ENCODE measurements at places on chromosomes 11 and 22.

GRCh38 chr11:84969103-84969502 is 658.0 kb downstream of the DLG2 start:
- no peak for DNase-seq

GRCh38 chr22:26672060-26672471 is 14.7 kb downstream of the MIAT start:
- no peak for DNase-seq

GRCh38 chr11:125649465-125650166 is 24.7 kb downstream of the CHEK1 start:
- DNase-seq = no peak

- DNase-seq = no peak
Observed at GRCh38 chr11:128687321-128687720, 6.6 kb upstream of the FLI1 start.

DNA sequence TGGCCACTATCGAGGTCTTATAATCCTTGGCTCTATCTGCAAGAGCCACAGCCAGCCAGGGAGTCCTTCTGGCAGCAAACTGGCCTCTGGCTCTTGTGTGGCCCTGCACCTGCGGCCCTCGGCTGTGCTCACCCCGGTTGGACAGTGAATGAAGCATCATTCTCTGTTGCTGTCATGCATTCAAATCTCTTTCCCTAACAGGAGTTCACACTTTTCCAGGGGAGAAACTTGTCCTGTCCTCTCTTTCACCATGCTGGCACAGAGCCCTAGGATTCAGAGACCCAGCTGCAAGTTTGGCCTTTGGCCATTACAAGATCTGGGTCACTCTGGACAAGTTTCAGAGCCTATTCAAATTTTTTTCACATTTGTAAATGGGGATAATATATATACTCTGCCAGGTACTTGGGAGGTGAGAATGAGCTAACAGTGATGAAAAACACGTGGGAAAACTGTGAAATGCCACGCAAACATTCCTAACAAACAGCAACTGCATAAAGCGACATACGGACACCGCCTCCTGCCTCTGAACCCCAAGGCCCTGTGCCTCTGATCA is 34.2 kb downstream of the TMEM184B start:
- DNase-seq = no peak

GRCh38 chr11:82303671-82304070 is 430.0 kb downstream of the FAM181B start:
- no peak for DNase-seq

- no peak for DNase-seq
Observed at GRCh38 chr22:31983911-31984656, 39.7 kb downstream of the YWHAH start.

DNA sequence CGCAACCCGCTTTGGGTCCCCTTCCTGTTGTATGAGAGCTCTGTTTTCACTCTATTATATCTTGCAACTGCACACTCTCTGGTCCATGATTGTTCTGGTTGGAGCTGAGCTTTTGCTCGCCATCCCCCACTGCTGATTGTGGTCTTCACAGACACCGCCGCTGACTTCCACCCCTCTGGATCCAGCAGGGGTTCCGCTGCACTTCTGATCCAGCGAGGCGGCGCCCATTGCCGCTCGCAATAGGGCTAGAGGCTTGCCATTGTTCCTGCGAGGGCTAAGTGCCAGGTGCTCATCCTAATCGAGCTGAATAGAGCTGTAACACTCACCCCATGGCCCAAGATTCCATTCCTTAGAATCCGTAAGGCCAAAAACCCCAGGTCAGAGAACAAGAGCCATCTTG is 1905.8 kb upstream of the RAG2 start:
- DNase-seq = no peak

- peak; percentile 19 for DNase-seq
Observed at GRCh38 chr22:19974268-19974861, 32.7 kb upstream of the TXNRD2 start.

- DNase-seq = no peak
Observed at GRCh38 chr11:124085997-124086846, 29.0 kb upstream of the VWA5A start.

GRCh38 chr11:2210366-2211112 is 38.9 kb upstream of the TH start:
- no peak for DNase-seq

DNA sequence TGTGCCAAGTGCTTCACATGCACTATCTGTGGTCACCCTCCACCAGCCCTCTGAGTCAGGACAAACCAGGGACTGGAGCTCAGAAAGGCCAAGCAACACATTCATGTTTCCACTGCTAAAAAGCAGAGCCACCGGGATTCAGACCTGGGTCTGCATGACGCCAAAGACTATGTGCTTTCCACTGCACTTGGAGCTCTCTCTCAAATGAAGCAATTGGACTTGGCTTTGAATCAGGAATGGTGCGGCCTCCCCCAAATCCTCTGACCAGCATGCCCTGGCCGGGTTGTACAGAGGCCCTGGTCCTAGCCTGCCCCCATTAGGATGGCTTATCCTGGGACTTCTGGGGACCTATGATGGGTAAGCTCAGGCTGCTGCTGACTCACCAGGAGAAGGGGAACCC is 80.7 kb downstream of the PKNOX2 start:
- no peak for DNase-seq

DNA sequence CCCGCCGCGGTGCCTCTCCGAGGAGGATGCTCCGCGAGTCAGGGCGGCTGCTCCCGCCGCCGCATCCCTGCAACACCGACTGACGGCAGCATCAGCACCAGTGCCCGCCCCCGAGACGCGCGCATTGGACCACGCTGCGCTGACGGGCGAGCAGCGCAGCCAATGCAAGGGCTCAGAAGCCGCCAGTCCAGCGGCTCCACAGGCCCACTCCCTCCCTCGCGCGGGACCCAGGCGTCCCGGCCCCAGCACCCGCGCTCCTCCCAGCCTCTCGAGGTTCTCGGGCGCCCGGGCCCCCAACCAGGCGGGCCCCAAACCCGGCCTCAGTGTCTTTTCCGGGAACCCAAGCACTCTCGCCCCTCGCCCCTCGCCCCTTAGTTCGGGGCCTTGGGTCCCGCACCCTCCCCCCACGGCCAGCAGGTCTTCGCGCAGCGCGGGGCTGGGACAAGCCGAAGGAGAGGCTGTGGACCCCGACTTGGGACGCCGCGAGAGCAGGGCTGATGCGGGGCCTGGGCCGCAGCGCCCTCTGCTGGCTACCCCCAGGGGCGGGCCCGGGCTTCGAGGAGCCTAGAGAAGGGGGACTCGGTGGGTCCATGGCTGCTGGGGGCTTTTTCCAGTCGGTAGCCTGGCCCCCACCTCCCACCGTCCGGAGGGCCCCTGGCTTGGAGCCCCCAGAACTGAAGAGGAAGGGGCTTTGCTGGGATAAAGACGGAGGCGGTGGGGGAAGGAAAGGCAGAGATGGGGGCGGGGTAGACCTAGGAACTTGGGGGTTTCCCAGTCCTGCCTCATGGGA is at the start of gene NRXN2:
NRXN2 (minus strand) TSS at position 81 of the 790 bp plus-strand sequence. CDS start 9,498 bp downstream, outside the sequence.
- DNase-seq = peak; percentile 44

DNA sequence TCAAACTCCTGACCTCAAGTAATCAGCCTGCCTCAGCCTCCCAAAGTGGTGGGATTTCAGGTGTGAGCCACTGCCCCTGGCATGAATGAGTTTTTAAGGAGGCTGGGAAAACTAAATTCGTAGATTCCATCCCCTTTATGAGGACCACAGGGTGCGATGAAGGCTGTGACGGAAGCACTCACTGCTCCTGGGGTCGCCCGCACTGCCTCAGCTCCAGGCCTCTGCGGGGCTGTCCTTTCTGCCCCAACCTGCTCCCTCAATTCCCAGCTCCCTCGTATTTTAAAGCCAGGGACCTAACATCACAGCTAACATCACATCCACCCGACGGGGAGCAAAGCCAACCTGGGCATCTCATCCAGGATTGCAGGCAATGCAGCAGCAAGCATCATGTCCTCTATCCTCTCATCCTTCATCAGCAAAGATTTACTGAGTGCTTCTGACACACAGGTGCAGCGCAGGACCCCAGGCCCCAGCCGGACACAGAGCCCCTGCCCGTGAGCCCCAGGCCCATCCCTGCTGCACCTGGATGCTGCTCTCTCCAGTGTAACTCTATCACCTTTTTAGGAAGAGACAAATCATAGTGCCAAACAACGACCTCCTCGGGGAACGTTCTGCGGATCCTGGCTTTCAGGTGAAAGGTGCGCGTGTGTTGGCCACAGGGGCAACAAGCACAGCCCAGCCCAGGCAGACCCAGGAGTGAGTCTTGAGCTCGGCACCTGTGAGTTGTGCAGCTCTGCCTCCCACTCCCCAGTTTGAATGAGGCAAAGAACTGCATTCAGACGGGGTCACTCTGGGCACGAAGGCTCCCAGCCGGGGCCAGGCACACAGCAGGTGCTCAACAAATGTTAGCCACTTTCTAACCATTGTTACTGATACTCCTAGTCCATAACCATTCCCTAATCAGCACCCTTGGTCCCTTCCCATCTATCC is 134.3 kb downstream of the CRYBB2 start:
- no peak for DNase-seq

GRCh38 chr11:113991170-113991569 is 16.3 kb downstream of the HTR3A start:
- DNase-seq = no peak

- peak; percentile 33 for DNase-seq
Observed at GRCh38 chr11:70755410-70756158, 357.3 kb downstream of the CTTN start.

GRCh38 chr11:88337987-88338668 is 592 bp upstream of the CTSC start:
- peak; percentile 71 for DNase-seq

DNA sequence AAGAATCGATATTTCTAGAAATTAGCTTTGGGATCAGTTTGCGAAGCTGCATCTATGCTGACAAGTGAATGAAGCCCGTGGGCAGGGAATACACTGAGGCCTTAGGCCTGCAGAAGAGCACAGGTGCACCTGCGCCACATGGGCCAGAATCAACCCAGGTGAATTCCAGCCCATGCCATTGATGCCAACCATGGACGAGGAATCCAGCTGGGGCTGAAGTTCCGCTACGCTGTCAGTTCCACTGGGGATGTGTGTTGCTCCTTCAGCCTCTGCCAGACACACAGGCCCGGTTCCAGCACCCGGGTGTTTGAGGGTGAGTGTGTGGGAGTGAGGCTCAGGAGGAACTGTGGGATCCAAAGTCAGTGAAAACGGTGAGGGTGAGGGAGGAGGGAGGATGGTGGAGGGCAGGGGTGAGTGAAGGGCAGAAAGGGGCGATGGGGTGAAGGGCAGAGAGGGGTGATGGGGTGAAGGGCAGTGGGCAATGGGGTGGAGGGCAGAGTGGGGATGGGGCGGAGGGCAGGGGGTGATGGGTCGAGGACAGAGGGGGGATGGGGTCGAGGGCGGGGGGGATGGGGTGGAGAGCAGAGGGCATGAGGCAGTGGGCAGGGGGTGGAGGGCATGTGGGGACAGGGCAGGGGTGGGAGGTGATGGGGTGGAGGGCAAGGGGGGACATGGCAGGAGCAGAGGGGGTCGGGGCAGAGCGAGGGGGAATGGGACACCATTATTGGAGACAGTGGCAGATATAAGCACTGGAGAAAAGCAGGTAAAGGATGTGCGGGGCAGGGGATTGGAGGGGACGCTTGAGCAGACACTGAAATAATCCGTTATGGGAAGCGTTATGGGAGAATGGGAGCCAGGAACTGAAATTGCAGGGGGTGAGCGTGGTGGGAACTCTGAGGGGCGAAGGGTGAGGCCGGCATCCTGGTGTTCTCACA is 931.6 kb downstream of the BRD1 start:
- DNase-seq = no peak

DNA sequence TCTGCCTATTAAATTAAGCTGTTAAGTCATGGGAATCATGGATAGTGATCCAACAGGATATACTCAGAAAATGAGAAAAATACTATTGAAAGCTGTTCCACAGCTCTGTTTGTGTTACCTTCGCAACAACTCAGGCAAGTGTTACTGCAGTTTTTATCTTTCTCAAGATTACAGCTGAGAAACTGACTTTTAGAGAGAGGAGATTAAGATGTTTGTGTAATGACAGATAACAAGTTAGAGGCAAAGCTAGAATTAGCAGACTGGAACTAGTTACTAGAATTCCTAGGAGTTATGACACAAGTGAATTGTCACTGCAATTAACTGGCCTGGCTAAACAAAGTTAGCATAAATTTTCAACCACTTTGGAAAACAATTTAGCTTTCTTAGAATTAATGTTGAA is 1.6 kb downstream of the SLN start:
- DNase-seq = no peak

DNA sequence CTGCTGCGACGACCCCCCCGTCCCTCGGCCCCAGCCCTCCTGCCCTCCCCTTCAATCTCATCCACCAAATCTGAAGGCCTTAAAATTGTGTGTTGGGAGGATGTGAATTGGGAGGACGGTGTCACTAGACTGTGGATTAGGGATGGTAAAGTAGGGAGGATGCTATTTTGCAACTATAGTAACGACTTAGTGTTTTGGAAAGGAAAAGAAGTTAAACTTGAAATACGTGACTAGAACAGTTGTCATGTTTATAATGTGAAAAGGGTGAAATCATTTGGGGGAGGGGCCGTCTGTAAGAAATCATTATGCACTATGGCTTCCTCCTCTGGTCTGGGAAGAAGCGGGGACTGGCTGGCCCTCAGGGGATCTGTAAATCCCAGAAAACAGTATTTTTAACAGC is 43.4 kb upstream of the NNMT start:
- DNase-seq = no peak

DNA sequence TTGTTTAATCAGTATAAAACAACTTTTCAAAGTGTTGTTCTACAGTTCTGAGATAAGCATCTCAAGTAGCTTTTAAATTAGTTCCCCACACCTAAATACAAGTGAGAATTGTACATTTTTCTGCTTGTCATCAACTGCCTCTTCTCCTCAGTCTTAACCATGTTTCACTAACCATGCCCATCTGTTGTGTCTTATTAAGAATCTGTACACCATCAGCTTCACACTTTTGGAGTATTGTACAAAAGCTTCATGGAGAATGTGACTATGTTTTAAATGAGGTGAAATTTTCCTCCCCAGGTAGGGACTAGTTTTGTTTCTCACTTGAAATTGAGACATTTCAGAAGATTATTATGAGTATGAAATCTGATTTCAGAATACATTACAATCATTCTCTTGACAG is 52.4 kb downstream of the SIK2 start:
- no peak for DNase-seq

- no peak for DNase-seq
Observed at GRCh38 chr22:28956506-28956905, 73.1 kb downstream of the ZNRF3 start.

GRCh38 chr22:20588843-20589581 is 81.6 kb downstream of the MED15 start:
- DNase-seq = no peak

DNA sequence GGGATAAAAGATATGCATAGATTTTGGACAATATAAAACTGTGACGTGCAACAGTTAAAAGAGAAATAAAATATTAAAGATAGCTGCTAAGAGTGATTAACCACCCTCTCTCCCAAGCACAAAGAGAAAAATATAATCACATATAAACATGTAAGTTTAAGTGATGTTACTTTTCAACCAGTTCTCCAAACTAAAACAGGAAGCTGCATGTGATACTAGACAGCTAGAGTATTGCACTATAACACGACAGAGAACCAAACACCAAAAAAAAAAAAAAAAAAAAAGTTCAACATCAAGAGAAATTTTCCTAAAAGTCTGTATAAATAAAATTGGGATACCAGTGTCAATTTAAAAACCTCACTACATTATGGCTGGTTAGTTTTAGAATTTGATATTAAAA is 79.1 kb downstream of the PICALM start:
- no peak for DNase-seq

Data from RCC 7860 (cell line).